ENCODE measurements at places on chromosomes 16 and 17. TPM values are rescaled to one million over a fixed set of nuclear protein-coding genes. Genes with fewer than 3 reads are reported as not detected.

DNA sequence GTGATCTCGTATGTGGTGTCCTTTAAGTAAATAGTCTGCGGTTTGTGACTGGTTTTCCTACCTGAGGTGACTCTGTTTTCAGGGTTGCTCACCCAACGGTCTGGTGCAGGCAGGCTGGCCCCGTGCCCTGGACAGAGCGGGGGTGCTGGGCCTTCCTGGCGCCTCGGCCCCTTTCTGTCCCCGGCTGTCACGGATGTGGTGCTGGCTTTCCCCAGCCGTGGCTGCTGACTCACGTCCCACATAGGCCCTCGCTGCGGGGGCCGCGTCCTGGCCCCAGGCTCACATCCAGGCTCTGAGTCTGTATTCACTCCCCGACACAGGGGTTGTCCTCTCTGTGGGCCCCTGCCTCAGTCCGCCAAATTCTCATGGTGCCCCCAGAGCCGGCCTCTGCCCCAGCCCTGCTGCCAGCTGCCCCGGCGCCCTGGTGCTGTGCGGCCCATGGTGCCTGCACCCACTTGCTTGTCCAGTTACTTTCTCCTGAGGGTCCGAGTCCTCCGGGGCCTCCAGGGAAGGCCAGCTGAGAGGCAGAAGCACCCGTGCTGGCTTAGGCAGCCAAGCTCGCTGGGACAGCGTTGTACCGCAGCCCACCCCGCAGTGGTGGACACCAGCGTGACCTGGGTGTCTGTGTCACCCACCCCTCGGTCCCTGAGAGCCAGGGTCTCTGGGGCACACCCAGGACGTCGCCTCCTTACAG lies 5.9 kb downstream of the CHMP6 start:
- H3K36me3 ChIP-seq: no peaks in the 10 kb centered on the region
- peaks cover 7% of the 10 kb centered on the region for H3K4me1 ChIP-seq
- H3K4me3 ChIP-seq: no peak overlapping the region
- no peak for DNase-seq
- no peaks in the 10 kb centered on the region for H3K27me3 ChIP-seq

DNA sequence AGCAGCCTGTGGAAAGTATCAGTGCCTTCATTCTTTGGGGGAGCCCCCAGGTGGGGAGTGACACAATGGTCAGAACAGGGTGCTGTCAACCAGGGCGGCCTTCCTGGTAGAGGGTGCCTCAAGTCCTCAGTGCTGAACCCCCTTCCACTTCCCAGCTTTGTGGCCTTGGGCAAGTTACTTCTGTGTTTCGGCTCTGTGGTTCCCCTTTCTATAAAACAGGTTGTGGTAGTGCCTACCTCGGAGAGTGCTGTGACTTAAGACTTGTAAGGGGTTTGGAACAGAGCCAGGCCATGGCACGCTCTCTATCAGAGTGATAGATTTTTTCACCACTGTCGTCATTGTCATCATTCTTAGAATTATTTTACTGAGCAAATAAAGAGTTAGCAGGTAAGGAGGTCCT lies 141.1 kb downstream of the CCDC182 start:
- H3K36me3 ChIP-seq: no peaks in the 10 kb centered on the region
- DNase-seq: peak; percentile 45
- H3K4me3 ChIP-seq: no peak overlapping the region
- peak overlapping the region; percentile 72 for H3K27ac ChIP-seq
- H3K4me1 ChIP-seq: peaks cover 20% of the 10 kb centered on the region
- no peaks in the 10 kb centered on the region for H3K27me3 ChIP-seq

GRCh38 chr16:67260426-67261063 lies 11.8 kb downstream of the SLC9A5 start:
- H3K27ac ChIP-seq: no peak overlapping the region
- no peaks in the 10 kb centered on the region for H3K4me1 ChIP-seq
- no peaks in the 10 kb centered on the region for H3K27me3 ChIP-seq

- H3K27ac ChIP-seq: no peak overlapping the region
- no peaks in the 10 kb centered on the region for H3K36me3 ChIP-seq
- no peak overlapping the region for H3K4me3 ChIP-seq
- H3K4me1 ChIP-seq: no peaks in the 10 kb centered on the region
- H3K27me3 ChIP-seq: no peaks in the 10 kb centered on the region
Measured at GRCh38 chr17:65064452-65065019, 8.0 kb upstream of the GNA13 start.

DNA sequence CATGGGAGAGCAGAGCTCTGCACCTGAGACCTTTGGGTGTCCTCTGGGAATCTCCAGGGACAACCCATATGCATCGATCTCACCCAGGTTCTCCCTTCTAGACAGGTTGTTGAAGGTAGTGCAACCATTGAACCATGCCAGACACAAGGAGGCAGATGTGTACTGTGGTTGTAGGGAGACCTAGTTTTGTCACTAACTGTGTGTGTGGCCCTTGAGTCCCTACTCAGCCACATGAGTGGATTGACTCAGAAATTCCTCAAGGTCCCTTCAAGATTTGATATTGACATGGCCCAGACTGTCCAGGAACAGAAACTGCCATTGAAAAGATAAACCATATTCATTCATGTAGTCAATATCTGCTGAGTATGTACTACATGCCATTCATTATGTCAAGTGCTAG lies 396.4 kb upstream of the CCL2 start:
- H3K27ac ChIP-seq: no peak overlapping the region
- no peaks in the 10 kb centered on the region for H3K36me3 ChIP-seq
- no peaks in the 10 kb centered on the region for H3K4me1 ChIP-seq
- DNase-seq: no peak

DNA sequence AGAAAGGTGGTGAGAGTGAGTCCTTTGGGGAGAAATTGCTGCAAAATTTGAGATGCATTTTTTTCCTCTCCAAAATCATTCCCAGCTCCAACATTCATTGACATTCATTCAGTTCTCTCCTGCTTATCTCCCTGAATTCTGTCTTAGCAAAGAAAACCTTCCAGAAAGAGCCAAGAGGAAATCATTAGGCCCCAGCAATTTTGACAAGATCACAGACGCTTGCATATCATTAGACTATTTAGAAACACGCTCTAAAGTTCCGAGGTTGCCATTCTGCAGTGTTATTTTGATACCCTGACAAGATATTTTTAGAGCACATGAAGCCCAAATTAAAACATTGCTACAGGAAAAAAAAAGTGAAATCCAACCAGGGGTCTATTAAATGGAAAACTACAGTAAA lies 9.6 kb upstream of the CHCT1 start:
- H3K36me3 ChIP-seq: no peaks in the 10 kb centered on the region
- H3K4me1 ChIP-seq: no peaks in the 10 kb centered on the region
- H3K27ac ChIP-seq: no peak overlapping the region
- no peak overlapping the region for H3K4me3 ChIP-seq
- H3K27me3 ChIP-seq: no peaks in the 10 kb centered on the region

GRCh38 chr16:67027046-67027445 lies 1.9 kb upstream of the CBFB start:
- peaks cover 10% of the 10 kb centered on the region for H3K4me1 ChIP-seq
- no peak overlapping the region for H3K4me3 ChIP-seq
- H3K27ac ChIP-seq: no peak overlapping the region
- H3K36me3 ChIP-seq: no peaks in the 10 kb centered on the region

- peaks cover 2% of the 10 kb centered on the region for H3K4me1 ChIP-seq
- H3K4me3 ChIP-seq: no peak overlapping the region
- no peak for DNase-seq
- H3K27ac ChIP-seq: no peak overlapping the region
- no peaks in the 10 kb centered on the region for H3K27me3 ChIP-seq
Measured at GRCh38 chr16:12674071-12674470, 129.6 kb downstream of the CPPED1 start.

DNA sequence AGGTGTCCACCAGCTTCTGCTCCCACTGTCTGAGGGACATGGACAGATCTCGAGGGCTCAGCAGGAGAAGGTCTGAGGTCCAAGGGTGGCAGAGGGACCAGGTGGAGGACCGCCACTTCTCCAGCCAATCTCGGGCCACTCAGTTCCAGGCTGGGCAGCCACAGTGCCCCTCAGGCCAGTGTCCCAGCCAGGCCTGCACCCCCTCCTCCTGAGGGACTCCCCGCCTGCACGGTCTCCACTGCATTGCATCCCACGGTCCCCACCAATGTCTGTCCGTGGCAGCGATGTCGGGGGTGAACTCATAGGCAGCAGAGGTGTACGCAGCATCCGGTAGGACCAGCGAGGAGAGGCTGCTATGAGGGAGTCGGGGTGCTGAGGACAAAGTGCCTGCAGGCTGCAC lies 64.2 kb upstream of the DOC2B start:
- no peaks in the 10 kb centered on the region for H3K36me3 ChIP-seq
- H3K4me1 ChIP-seq: no peaks in the 10 kb centered on the region
- no peak overlapping the region for H3K4me3 ChIP-seq
- H3K27ac ChIP-seq: no peak overlapping the region

DNA sequence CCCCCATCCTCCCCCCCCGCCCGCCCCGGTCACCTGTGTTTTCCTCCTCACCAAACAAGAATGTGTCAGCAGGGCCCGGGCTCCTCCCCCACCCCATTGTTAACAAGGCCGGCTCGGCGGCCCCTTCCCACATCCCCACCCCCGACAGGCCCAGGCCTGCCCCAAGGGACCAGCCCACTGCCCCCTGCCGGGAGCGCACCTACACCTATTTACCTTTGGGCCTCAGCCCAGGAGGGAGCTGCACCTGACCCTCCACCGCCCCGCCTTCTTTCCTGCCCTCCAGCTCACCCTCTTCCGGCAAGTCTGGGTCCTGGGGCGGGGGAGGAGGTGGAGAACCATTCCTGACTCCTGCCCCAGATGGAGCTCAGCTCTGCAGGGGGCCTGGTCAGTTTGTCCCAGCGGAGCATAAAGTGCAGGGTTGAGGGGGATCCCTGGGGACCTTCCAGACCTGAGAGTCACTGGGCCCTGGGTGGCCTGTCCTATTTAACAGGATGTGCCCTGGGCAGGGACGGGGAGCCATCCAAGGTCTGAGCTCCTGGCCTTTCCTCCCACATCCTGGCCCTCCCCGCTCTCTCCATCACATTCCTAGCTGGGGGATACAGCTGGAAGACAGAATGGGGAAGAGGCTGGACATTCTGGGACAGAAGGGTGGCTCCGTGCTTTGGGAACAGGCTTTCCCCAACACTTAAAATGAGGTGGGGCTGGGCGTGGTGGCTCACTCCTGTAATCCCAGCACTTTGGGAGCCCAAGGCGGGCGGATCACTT lies 8.3 kb downstream of the FOXJ1 start:
- H3K27ac ChIP-seq: no peak overlapping the region
- DNase-seq: no peak

GRCh38 chr17:48456589-48456988 lies 26.6 kb upstream of the SKAP1 start:
- H3K27me3 ChIP-seq: no peaks in the 10 kb centered on the region
- no peak overlapping the region for H3K27ac ChIP-seq
- no peak overlapping the region for H3K4me3 ChIP-seq
- DNase-seq: no peak
- H3K4me1 ChIP-seq: no peaks in the 10 kb centered on the region
- H3K36me3 ChIP-seq: no peaks in the 10 kb centered on the region

The ZP2 gene
- not detected for total RNA-seq

The SNAI3 gene
- total RNA-seq: 0.22 TPM

The SENP3 gene
- 43.7 TPM for total RNA-seq
